ENCODE measurements at places on chromosomes 2 and 18.
A peak's percentile ranks its signal among the peaks of the same experiment; 100 is the strongest.

DNA sequence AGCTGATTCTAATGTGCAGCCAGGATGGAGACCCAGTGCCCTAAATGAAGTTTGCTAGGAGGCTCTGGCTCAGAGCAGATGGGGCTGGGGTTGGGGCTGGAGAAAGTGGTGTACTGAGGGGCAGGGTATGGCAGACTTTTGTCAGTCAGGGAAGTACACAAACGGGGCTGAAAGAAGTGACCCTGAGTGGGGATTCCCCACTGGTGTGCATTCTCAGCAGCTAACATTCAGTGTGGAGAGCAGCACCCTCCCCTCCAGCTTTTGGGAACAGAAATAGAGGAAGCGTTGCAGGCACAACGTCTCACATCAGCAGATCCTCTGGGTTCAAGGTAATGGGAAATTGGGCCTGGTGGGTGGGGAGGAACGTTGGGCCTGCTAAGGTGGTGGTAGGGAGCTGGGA is 89.1 kb upstream of the GCFC2 start:
- DNase-seq, result no peak

- no peak for DNase-seq
Measured at GRCh38 chr2:221005338-221005737, 566.8 kb downstream of the EPHA4 start.

DNA sequence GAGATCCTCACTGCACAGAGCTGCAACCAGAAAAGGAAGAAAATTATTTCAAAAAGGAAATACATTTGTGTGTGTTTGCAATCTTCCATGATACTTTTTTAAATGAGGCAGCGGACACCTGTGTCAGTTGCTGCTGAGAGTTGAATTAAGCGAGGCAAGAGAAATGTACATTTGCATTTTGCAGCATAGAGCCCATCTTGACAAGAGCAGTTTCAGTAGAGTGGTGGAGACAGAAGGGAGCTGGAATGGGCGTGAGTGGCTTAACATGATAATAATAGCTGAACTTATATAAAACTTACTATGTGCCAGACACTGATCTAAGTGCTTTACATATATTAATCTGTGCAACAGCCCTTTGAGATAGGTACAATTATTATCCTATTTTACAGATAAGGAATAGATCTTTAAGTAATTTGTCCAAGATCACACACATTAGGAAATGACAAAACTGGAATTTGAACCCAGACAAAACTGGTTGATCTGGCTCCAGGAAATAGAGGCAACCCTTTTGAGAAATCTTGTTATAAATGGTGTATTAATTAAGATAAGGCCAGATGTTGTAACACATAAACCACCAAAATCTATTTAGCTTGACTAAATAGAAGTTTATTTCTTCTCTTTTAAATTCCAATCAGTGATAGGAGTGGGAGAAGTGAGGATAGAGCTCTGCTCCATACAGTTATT is 68.7 kb downstream of the SDC1 start:
- DNase-seq, result no peak

- peak; percentile 63 for DNase-seq
Measured at GRCh38 chr2:29841386-29842004, 79.9 kb downstream of the ALK start.

All from AG08396 (cell line).